CD4-positive, alpha-beta T cell treated with Interleukin-15 for 4 hours (primary cell): ENCODE measurements at places on chromosomes 5 and 9.

DNA sequence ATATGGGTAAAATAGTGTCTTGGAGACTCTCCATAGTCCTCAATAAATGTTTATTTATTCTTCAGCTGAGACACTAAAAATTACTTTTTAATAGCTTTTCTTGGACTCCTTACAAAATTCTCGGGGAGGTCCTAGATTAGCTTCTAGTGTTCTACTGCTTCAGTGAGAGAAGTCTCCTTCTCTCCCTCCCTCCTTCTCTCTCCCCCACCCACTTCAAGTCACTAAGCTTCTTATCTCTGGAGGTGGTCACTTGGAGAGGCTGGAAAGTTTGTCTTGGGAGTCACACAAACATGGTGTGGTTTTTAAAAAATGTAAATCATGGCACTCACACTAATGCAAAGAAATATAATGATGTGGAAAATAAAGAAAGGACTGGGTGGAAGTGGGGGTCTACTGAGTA is 64.1 kb downstream of the SEMA6A start:
- DNase-seq: no peak

GRCh38 chr5:144864118-144864517 is 693.4 kb downstream of the KCTD16 start:
- DNase-seq: no peak

DNA sequence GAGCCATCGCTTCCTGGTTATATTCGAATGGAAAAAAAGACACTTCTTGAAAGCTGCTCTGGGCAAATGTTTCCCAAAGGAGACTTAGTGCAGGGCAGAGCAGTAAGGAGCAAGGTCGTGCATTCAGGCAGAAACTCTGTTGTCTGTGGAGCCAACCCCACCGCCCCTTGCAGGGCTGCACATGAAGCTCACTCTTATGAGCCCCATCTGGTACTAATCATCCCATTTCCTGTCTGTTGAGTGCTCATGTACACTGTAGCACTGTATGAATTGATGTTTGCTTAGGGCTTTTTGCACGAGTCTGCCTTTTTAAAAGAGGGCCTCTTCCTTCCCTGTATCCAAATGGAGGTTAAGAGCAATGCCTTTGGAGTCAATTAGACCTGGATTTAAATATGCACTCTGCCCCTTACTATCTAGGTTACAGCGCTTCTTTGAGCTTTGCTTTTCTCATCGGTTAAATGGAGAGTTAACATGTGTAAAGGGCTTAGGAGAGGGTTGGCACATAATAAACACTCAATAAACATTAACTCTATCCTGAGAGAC is 25.4 kb downstream of the HMHB1 start:
- no peak for DNase-seq

- no peak for DNase-seq
These were observed 36.5 kb downstream of the PPIC start for GRCh38 chr5:122999947-123000563.

DNA sequence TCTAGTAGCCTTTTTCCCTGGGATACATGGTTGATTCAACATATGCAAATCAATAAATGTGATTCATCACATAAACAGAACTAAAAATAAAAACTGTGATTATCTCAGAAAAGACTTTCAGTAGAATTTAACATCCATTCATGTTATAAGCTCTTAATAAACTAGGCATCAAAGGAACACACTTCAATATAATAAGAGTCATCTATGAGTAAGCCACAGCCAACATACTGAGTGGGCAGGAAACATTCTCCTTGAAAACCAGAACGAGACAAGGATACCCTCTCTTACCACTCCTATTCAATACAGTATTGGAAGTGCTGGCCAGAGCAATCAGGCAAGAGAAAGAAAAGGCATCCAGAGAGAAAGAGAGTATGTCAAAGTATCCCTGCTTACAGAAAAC is 239.9 kb downstream of the ATPSCKMT start:
- DNase-seq: no peak

DNA sequence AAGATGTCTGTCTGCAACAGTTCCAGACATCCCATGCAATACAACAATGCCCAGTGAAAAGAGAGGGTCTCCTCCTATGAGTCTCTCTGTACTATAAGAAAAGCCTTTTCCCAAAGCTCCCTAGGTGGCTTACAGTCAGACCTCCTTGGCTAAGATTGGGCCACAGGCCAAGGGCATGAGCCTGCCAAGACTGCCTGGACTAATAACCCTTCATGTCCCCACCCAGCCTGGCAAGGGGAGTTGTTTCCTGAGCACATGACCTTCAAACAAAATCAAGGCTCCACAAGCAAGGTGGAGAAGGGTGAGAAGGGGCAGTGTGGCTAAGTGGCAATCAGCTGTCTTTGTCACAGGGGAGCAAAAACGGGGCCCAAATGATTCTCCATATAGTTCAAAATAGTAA is 75.6 kb upstream of the ZSWIM6 start:
- no peak for DNase-seq

DNA sequence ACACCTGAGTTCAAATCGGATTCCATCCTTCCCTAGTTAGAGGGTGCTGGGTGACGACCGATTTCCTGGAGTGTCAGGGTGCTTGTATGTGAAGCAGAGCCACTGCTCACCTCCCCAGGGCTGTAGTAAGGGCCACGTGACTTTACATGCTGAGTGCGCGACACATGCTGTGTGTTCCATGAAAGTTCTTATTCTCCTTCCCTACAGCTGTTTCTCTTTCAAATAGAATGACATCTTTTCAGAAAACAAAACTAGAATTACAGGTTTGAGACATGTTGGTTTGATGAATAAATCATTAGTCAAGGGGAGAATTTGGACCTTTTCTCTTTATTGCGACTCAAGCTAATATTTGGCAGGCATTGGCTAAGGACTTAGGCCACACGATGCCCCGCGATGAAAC is 113.1 kb downstream of the JMY start:
- DNase-seq: no peak

DNA sequence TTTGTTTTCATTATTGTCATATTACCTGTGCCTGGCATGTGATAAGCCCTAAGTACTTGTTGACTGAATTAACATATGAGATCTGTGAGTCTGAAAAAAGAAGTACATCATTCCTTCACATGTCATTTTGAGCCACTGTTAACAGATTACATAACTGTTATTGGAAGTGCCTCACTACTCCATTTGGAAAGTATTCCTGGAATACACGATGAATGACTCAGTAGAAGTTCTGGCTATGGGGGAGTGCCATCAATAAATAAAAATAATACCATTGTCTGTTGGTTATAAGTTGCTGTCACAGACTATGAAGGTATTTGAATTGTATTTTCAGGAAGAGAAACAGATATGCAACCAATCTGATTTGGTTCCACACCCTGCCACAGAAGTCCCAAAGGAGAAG is 12.9 kb downstream of the NIPSNAP3B start:
- DNase-seq: no peak

DNA sequence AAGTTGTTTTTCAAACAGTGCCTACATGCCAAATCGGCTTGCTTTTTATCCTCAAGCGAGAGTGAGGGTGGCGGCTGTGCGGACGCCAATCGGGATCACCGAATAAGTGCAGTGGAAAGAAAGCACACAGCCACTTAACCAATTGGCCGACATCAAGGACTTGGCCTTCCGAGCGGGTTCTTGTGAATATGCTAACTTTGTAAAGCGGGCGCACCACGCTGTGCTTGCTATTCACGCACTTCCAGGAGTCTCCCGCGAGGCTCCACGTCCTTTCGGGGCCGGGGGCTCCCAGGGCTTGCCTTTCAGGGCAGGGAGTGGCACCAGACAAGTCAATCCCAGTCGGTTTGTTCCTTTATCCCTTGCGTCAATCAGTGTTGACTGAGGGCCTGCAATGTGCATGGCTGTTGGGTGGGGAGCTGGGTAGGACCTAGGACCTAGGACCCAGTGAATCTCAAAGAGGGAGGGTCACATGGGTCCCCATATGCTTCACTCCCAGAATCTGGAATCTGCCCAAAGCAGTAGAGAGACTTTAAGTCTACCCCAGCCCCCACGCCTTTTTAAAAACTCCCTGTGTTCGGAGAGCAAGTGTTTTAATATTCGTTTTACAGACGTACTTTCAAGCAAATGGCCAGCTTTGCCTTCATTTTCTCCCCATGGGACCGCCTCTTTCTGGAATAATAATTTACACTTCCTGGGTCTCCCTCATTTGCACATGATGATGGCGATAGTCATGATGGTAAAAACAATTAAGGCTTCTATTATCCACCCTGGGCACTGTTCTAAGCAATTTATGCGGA is 2.0 kb upstream of the GCNT4 start:
- no peak for DNase-seq

DNA sequence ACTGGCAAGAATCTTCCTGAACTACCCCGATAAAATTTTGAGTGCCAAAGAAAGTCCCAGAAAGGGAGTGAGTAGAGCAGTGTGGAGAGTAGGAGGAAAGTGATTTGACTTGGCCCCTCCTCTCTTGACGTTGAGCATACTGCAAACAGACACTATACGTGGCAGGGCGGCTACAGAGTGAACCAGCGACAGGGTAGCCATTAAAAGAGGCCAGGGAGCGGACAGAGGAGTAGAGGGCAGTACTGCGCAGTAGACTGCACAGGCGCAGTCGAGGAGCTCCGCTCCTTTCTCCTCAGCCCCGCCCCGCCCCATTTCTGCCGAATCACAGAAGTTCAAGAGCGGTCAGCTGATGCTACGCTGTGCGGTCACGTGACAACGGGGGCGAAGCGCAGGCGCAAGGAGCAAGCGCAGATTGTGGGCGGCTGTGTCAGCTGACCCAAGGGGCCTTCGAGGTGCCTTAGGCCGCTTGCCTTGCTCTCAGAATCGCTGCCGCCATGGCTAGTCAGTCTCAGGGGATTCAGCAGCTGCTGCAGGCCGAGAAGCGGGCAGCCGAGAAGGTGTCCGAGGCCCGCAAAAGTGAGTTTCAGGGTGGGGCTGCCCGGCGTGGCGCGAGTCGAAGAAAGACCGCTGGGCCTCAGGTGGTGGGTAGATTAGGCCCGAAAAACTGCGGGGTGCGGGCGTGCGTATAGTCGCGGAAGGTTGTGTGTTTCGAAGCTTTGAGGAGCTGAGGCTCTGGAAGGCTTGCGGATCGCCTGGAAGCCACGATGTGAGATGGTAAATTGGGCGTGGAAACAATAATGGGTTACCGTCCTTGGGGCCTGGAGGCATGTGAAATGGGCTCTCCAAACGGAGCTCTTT is at the start of gene ATP6V1G1:
Gene ATP6V1G1 (plus strand): TSS at position 425 of the 858 bp plus-strand sequence. CDS start 70 bp downstream, at position 495.
- peak; percentile 98 for DNase-seq

- no peak for DNase-seq
These were observed 109.7 kb downstream of the ZNF354C start for GRCh38 chr5:179169836-179170235.

- no peak for DNase-seq
These were observed 960.6 kb upstream of the DMAC1 start for GRCh38 chr9:8760000-8760767.

GRCh38 chr5:36885149-36885548 is 8.6 kb downstream of the NIPBL start:
- DNase-seq: no peak

GRCh38 chr5:145218019-145218418 is 617.1 kb downstream of the PRELID2 start:
- no peak for DNase-seq

GRCh38 chr5:127011961-127012644 is 18.3 kb downstream of the MARCHF3 start:
- no peak for DNase-seq

DNA sequence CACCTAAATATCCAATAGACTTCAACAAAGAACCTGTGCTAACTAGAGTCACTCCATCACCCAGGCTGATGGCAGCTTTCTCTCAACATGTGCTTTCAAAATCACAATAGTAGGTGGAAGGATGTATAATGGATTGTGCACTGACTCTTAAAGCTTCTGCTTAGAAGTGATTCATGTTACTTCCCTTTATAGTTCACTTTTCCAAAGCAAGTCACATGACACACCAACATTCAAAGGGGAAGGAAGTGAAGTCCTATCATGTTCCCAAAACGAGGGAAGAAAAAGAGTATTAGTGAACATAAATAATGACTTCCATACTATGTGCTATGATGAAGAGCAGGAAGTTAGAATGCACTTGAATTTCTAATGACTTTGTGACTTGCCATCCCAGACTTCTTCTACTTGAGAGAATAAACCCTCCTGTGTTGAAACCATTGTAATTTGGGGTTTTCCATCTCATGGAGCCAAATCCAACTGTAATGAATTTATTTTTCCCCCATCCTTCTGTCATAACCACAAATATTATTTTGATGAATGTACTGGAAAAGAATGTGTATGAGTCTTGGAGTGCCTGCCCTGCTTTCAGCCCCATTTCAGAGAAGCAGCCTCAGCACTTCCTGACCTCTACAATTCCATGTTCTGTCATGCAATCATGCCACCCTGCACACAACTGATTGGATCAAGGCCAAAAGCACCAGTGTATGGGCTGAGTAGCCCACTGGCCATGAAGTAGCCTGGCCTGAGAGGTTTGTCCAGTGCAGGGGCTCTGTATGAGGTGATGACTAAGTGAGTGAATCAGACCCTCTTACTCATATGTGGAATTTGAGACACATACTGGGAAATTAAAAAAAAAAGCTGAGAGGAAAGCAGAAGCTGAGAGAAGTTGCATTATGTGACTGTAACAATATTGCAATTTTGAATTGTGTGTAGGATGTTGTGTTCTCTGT is 525.9 kb upstream of the CLINT1 start:
- no peak for DNase-seq

GRCh38 chr5:179219661-179220620 is 125.3 kb downstream of the ADAMTS2 start:
- DNase-seq: no peak

DNA sequence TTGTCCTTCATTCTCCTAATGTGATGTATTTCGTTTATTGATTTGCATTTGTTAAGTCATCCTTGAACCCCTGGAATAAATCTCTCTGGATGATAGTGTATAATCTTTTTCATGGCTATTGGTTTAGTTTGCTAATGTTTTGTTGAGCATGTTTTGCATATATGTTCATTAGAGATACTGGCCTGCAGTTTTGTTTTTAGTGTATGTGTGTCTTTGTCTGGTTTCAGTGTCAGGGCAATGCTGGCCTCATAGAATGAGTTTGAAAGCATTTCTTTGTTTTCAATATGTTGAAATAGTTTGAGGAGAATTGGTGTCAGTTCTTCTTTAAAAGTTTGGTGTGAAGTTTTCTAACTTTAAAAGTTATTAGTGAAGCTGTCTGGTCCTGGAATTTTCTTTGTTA is 149.6 kb upstream of the ATP10B start:
- no peak for DNase-seq

- no peak for DNase-seq
These were observed 52.6 kb downstream of the ADAMTS16 start for GRCh38 chr5:5192681-5193080.

DNA sequence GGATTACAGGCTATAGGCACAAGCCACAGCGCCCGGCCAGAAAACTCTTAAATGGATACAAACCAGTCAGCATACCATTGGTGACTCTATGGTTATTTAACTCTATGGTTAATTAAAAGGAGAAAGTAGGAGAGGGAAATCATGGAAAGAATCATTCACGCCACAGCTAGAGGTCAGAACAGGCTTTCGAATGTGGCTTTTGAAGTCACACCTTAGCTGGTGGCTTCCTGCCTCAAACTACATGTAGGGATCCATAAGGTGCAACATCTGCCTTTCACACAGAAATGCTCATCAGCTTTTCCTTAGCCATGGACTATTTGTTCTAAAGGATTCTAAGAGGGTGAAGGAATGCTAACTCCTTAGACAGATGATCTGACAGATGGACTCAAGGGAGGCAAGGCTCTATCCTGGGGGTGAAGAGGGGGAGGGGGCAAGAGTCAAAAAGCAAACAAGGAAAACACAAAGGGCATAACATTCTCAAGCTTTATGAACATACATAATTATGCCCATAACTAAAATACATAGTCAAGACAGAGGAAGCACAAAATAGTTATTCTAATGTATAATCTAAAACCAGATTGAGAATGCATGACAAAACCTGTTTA is 130.9 kb downstream of the EFNA5 start:
- no peak for DNase-seq
